ENCODE measurements at places on chromosomes 2 and 18.

- DNase-seq: no peak
Observed at GRCh38 chr2:240890691-240891090, 5.3 kb downstream of the MAB21L4 start.

DNA sequence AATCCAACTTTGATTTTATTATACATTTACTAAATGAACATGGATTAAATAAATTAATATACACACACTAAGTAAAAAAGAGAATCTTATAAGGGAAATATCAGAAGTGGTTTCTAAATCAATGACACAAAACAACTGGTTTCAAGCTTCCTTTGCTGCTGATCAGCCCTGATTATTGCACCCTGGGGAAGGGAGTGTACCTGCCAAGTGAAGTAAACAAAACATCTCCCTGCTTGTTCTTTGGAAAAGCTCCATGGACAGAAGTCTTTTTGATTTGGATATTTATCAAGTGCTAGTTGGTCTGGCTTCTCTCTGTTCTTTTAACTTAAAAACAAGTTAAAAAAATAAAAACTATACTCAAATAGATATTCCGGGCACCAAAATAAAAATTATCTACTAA, 190.1 kb downstream of the PDE11A start:
- no peak for DNase-seq

GRCh38 chr18:30486856-30487255, 555.7 kb downstream of the DSC3 start:
- no peak for DNase-seq

- DNase-seq: no peak
Observed at GRCh38 chr2:227608561-227609338, 5.9 kb downstream of the SCYGR3 start.

DNA sequence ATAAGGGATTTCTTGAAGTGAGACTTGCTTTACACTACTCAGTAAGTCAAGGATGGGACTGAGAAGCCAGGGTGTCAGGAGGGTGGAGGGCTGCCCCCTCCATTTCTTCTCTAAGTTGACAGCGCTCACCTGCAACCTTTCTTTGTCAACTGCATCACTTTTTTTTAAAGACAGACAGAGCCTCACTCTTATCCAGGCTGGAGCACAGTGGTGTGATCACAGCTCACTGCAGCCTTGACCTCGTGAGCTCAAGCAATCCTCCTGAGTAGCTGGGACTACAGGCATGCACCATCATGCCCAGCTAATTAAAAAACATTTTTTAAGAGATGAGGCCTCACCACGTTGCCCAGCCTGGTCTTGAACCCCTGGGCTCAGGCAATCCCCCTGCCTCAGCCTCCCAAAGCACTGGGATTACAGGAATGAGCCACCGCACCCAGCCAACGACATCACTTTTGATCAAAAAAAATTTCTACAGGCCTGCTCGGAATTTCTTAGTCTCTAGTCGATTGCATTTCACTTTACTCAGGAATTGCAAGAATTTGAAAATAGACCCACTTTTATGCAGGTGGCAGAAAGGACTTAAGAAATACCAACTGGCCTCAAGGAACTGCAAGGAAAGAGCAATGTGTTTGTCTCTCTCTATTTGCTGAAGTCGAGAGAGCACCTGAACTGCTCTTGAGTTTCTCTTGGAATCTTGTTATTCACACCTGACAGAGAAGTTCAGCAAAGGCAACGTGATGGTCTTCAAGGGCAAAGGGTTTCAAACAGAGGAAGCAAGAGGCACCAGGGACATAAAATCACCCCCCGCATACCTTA, 101.4 kb downstream of the MYOM1 start:
- DNase-seq: no peak

DNA sequence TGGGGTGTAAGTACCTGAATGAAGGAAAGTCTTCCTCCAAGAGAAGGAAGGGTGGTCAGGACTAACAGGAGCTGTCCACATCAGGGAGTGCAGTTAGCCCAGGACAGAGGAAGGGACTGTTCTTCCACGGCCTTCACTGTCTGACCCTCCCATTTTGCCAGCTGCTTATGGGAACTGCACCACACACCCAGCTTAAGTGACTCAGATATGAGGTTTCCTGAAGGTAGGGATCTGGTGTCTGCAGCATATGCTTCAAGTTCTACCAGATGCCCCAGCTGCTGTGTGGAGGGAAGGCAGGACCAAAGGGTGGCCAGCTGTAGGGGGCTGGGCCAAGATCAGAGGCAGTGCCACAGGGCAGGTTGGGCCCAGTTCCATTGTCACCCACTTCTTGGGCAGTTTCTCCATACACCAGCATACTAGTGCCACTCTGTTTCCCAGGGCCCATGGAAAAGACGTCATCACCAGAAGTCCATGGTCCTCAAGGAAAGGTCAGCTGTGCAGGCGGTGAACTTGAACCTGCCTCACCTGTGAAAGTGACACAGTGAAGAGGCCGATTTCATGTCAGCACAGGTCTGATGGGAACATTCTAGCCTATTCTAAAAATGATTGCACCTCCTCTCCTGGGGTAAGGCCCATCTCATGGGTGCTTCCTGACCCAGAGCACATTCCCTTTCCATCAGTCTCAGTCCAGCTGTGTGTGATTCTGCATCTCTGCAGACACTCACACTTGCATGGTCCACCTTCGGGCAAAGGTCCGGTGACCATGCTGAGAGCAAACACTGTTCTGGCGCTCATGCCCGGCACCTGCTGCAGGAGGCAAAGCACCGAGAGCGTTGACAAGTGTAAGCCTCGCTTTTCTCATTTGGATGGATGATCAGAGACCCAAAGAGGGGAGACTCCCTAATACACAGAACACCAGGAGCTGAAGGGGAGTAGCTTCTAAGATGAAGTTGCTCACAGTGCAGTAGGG, 68.0 kb downstream of the ACAA2 start:
- DNase-seq: no peak

- DNase-seq: no peak
Observed at GRCh38 chr2:58350484-58350883, 109.4 kb upstream of the FANCL start.

- no peak for DNase-seq
Observed at GRCh38 chr2:172792711-172793110, 57.1 kb downstream of the RAPGEF4 start.

- no peak for DNase-seq
Observed at GRCh38 chr2:225464346-225465025, 65.0 kb downstream of the NYAP2 start.

- DNase-seq: no peak
Observed at GRCh38 chr2:72145289-72145657, 2.4 kb downstream of the CYP26B1 start.

DNA sequence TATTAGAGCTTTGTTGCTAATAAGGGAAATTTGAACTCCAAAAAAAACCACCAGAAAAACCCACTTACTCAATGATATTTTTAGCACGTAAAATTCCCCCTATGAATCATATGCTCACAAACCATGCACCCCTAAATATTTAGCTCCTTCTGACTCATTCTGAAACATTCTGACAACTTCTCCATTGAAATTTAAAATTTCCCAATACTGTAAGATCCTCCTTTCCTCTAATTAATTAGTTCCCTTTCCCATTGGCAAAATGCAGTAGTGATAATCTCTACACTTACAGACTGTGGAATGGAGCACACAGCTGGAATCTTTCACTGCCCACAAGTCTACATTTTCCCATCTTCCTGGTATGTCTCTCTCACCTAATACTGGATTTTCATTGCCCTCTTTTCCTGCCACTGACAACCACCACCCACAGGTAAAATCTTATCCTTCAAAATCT, 215.8 kb upstream of the ACVR2A start:
- DNase-seq: no peak

DNA sequence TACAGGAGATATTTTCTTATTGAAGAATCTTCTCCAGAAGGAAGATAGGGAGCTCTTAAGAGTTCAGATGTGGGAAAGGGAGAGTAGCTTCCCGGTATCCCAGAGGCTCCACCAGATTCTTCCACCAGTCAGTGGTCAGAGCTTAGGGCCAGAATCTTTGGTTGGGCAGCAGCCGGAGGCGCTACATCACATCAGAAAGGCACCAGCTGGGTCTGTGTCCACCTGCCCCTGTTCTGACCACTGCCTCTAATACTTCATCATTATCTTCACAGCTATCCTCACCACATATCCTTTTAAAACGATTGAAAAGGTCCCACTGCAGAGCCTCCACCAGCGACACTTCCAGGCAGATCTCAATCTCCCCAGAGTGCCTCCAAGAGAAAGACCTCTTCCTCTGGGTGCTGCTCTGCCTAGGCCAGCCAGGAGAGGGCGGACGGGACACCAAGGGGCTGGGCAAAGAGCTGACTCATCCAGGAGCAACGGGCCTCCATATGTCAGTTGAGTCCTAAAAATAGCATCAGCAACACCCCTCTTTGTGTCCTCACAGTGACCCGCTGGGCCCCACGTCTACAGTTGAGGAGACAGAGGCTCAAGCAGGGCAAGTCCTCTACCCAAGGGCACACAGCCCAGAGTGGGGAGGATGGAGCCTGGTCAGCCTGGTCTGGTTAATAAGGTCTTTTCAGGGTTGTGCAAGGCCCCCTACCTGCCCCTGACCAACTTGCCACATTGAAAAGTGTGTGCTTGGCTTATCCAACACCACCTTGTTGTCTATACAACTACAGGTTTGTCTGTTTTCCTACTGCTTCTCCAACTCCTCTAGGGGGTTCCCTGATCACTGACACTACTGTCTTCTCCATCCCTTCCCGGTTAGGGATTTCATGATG, 81.2 kb downstream of the ADD2 start:
- peak; percentile 9 for DNase-seq

DNA sequence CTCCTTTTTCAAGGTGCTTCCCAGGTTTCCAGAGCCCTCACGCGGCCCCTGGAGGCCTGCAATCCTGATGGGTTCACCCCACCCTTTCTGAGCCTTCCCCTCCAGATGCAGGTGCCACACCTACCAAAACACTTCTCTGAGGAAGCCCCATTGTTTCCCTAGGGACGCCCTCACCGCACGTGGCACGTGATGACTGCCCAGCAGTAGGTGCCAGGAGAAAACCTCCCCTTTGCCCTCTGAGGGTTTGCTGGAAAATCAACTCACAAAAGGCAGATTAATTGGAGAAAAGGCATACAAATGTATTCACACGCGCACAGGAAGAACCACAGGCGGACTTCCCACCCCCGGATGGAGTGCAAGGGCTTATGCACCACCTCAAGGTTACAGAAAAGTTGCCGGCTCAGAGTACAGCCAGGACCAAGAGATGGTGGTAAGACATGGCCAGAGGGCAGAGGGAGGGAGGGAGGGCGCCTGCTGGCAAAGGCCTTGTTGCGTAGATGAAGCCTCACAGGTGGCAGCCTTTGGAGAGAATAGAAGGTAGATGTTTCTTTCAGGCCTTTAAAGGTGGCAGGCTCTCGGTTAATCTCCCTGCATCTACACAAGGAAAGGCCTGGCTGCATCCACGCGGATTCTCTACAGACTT, 269.4 kb upstream of the RAB6C start:
- DNase-seq: no peak

GRCh38 chr2:112199188-112199587, 55.7 kb downstream of the ZC3H8 start:
- DNase-seq: no peak

DNA sequence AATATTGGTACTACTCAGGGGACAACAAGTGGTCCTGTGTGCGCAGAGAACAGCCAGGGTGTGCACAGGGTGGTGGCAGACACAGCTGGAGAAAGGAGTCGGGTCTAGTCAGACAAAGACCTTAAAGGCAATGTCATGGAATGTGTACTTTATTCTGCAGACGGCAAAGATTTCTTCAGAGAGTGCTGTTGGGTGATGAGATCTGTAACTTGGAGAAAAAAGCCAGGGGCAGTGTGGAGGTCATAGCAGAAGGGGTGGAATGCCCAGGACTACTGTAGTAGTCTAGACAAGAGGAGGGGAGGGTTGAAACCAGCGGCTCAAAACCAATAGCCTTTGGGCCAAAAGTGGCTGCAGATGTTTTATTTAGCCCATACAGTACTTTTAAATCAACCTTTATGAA, 121.3 kb upstream of the ZFP36L2 start:
- no peak for DNase-seq

Data from activated T-cell treated with anti-CD3 and anti-CD28 coated beads for 24 hours (primary cell).